ENCODE measurements at places on chromosomes 1 and 21.

DNA sequence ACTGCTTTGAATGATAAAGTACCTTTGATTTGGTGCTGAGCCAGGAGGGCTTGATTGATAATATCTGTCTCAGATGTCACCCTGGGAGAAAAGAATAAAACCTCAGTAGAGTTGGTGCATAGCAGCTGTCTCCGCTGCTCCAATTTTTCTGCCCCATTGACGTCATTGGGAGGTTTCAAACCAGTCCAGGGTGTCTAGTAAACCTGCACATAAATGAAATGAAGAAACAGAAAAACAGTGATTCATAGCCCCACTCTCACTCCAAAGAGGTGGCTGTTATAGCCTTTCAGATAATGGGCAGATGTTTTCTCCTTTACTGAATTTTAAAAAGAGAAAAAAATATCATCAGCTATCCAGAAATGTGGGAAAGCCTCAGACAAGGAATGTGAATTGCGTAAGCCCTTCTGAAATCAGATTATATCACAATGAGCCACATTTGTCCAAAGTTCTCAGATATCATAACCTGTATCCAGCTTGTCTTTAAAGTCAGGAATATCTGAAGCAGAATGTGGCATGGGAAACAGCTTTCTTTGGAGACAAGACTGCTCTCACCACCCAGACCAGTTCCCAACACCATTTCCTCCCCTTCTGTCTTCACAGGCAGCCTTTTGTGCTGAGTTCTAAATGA lies 351.3 kb upstream of the SGIP1 start:
- DNase-seq = no peak

- no peak for DNase-seq
Measured at GRCh38 chr1:223135176-223135942, 7.7 kb downstream of the TLR5 start.

- DNase-seq = no peak
Measured at GRCh38 chr1:55089683-55090082, 50.3 kb downstream of the PCSK9 start.

DNA sequence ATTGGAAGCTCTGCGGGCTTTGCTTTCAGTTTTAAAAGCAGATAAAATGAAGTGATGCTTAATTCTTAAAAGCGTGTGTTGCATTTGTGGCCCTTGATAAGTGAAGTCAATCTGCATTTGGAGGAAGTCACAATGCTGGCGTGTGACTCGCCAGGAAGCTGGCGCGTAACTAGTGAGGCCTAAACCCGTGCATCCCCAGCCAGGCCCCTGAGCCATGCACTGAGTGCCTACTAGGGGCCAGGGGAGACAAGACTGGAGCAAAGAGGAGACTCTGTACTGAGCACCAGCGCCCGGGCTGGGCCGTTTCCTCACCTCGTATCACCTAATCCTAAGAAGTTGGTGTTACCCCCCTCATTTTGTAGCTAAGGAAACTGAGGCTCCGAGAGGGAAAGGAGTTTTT lies 4.6 kb upstream of the DDOST start:
- no peak for DNase-seq

GRCh38 chr1:3727042-3727824 lies 25.0 kb upstream of the CCDC27 start:
- DNase-seq = no peak

GRCh38 chr1:156136970-156137483 lies 16.4 kb upstream of the SEMA4A start:
- DNase-seq = no peak

- DNase-seq = no peak
Measured at GRCh38 chr1:179876300-179876715, 1.3 kb downstream of the TOR1AIP2 start.

- no peak for DNase-seq
Measured at GRCh38 chr1:203287898-203288297, 17.4 kb upstream of the BTG2 start.

DNA sequence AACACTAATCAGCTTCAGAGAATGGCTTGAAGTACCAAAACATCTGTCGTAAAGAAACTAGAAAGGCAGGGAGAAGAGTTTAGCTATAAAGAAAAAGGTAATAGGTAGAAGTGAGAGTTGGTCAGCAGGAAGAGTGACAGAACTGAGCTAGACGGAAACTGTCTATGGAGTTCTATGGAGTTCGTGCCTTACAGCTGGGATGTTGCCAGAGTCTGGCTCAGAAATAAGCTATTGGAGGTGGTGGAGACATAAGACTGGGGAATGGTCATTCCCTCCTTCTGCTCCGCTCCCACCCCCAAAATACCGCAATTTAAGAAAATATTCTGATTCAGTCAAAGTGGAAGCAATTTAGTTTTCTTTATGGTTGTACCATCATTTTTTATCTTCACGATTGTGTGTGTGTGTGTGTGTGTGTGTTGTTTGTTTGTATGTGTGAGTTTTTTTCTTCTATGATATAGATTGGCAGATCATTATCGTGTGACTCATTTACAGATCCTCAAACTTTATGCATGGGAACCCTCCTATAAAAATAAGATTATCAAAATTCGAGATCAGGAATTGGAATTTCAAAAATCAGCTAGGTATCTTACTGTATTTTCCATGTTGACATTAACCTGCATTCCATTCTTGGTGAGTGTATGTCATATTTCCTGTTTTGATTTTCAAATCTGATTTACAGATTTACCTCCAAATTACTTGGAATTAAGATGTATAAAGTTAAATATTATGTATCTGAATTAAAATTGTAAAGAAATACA lies 79.0 kb downstream of the HSPA13 start:
- no peak for DNase-seq

- DNase-seq = no peak
Measured at GRCh38 chr1:31381394-31382294, 8.8 kb upstream of the FABP3 start.

DNA sequence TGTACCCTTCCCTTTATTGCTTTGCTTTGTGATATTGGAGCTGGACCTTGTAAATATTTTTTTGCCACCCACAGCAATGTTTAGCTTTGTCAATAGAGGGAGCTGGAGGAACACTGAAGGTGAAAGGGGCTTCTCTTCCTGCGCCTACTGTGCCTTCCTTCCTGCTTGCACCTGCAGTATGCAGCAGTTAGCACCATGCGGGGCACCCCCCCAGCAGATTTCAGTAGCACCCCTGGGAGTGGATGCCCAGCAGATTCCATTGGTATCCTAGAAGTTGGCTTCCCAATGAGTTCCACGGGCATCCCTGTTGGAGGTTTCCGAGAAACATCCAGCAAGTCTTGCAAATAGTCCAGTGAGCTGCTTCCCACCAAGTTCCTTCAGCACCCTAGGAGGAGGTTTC lies 25.6 kb downstream of the S100A10 start:
- DNase-seq = no peak

- no peak for DNase-seq
Measured at GRCh38 chr1:185215911-185216310, 58.9 kb downstream of the SWT1 start.

- DNase-seq = no peak
Measured at GRCh38 chr1:155131285-155131684, 3.6 kb downstream of the EFNA1 start.

GRCh38 chr1:59669752-59670312 lies 144.9 kb upstream of the HOOK1 start:
- DNase-seq = no peak

GRCh38 chr1:156664046-156664766 lies 13.0 kb downstream of the NES start:
- DNase-seq = no peak

GRCh38 chr1:88595355-88596002 lies 88.6 kb upstream of the PKN2 start:
- no peak for DNase-seq

DNA sequence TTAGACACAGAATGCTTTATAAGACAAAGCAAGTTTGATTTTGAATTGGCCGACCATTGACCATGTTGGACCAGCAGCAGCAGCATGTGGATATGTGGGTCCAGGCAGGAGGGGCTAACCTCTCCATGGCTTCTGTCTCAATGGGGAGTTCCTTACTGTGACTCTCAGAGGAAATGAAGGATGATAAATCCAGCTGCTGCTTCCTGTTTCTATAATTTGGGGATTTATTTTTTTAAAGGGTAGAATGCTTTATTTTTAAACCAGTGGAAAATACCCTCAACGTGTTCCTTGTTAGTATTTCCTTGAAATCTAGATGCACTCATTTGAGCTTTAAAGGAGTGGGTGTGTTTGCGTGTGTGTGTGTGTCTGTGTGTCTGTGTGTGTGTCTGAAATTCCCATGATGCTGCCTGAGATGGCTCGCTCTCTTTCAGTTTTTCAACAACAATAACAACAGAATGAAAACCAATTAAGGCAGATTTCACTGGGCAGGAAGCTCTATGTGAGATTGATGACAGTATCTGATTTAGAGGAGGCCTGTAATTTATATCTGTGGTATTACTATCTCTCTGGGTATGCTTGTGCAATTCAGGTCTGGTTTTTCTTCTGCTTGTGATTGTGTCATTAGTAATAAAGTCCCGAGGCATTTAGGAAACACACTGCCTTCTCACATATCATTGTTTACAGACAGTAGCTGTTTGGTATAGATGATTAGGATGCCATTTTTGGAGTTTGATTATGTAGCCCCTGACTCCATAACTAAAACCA lies 86.1 kb upstream of the ZNF326 start:
- DNase-seq = no peak

DNA sequence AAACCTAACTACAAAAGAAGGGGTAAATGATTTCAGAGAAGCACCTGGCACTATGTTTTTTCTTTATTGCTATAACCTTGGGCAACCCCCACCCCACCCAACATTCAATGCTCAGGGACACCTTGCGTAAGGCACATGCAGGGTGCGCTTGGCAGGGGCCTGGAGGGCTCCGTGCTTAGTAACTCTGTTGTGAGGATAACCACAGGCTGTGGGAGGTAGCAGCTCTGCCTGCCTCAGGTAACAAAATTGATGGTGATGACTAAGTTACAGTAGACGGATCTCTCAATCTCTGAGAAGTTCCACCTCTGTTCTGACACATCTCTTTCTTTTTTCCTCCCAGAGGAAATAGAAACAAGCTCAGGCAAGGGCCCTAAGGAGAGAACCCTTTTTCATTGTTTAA lies 8.7 kb upstream of the CCN1 start:
- DNase-seq = no peak

DNA sequence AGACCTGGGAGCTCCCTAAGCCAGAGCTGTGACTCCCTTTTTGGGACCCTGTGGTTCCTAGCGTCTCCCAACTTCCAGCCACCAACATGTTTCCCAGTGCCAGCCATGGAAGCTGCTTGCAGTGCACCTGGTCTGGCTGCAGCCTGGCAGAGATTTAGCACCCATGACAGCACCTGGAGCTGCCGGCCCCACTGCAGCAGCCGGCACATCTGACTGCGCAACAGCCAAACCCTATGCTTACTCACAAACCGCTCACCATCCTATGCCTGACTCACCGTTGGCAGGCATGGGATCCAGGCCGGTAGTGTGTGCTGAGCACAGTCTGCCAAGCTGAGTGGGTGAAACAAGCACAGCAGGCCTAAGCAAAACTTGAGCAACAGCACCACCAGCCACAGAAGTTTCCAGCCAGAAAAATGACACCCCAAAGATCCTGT lies 435.9 kb upstream of the PRMT6 start:
- no peak for DNase-seq

- no peak for DNase-seq
Measured at GRCh38 chr1:151846686-151847237, 6.8 kb downstream of the THEM5 start.

DNA sequence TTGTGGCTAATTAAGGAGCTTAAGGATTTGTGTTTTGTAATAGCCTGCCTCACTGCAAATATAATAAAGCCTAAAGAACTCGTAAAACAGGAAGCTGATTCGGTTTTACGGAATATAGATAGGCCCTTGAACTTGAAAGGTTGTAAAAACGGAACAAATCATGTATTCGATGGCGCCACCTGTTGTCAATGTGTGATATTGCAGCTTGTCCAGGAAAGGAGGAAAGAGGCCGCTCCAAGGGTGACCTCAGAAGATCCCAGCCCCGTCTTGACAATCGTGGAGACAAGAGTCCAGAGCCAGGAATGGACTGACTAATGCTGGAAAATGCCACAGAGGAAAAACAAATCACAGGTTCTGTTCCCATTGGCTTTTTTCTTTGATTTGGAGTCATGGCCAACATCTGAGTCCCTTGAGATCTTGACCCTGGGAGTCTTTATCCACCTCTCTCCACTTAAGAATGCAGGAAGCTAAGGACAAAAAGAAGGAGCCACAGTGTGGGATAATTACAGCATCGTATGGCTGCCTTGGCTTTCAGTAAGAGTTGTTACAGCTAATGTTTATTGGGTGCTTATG lies 7.0 kb upstream of the IGSF21 start:
- no peak for DNase-seq

GRCh38 chr1:43315481-43315880 lies 14.7 kb downstream of the TIE1 start:
- DNase-seq = no peak

- DNase-seq = peak; percentile 1
Measured at GRCh38 chr1:239960366-239960765, 131.3 kb upstream of the FMN2 start.

GRCh38 chr1:29324771-29325351 lies 88.5 kb downstream of the PTPRU start:
- DNase-seq = no peak

- DNase-seq = no peak
Measured at GRCh38 chr1:6969106-6969505, 183.9 kb downstream of the CAMTA1 start.

DNA sequence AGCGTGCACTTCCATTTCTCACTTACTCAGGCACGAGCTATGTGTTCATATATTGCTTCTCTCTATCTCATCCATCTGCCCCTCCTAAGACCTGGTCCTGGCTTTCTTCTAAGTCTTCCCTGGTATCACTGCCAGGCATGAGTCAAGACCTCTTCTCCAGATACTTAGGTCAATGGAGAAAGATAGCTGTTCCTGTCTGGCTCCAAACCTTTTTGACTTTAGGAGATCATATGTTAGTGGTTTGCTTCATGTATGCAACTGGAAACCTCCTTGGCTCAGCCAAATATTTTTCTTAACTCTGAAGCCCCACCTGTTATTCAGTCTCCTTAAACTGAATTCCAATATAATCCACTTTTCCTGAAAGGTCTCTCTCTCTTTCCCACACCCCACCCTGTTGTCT lies 211.6 kb upstream of the PTBP2 start:
- DNase-seq = no peak

- DNase-seq = no peak
Measured at GRCh38 chr1:91045284-91045683, 23.4 kb upstream of the ZNF644 start.

DNA sequence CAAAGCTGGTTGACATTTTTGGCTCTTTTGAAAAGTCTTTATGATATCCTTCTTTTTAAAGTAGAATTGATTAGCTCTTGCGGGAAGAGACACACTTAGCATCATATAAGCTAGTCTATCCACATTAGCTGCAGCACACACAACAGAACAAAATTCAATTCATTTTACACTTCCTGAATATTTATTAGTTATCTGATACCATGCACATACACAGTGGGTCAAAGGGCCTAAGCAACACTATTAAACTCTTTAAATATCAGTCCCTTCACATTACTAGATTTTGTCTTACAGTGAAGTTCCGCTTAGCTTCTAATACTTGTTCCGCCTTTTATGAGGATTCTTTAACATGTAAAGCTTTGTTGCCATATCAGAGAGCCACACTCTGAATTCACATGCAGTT lies 169.5 kb downstream of the CRB1 start:
- no peak for DNase-seq

GRCh38 chr1:222790115-222790514 lies 24.7 kb upstream of the DISP1 start:
- DNase-seq = no peak

- DNase-seq = no peak
Measured at GRCh38 chr1:17886838-17887441, 131.8 kb downstream of the ACTL8 start.

- no peak for DNase-seq
Measured at GRCh38 chr1:41856944-41857285, 61.8 kb downstream of the HIVEP3 start.

- no peak for DNase-seq
Measured at GRCh38 chr1:30311749-30312148, 411.6 kb downstream of the MATN1 start.

- peak; percentile 76 for DNase-seq
Measured at GRCh38 chr21:46027851-46028493, 46.4 kb downstream of the COL6A1 start.

All from right lung (tissue), 10 donors.